ENCODE measurements at places on chromosomes 6 and 20.

DNA sequence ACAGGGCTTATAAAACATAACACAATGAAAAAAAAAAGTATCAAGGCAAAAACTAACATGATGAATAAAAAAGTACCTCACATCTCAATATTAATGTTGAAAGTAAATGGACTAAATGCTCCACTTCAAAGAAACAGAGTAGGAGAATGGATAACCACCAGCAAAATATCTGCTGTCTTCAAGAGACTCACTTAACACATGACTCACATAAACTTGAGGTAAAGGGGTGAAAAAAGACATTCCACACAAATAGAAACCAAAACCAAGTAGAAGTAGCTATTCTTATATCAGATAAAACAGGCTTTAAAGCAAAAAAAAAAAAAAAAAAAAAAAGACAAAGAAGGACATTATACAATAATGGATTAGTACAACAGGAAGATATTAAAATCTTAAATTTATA lies 86.9 kb downstream of the TBC1D32 start:
- DNase-seq, result no peak

GRCh38 chr6:110875548-110876169 lies 1.1 kb downstream of the AMD1 start:
- DNase-seq, result no peak

GRCh38 chr6:74091136-74091793 lies 395.3 kb downstream of the CD109 start:
- DNase-seq, result peak; percentile 41

DNA sequence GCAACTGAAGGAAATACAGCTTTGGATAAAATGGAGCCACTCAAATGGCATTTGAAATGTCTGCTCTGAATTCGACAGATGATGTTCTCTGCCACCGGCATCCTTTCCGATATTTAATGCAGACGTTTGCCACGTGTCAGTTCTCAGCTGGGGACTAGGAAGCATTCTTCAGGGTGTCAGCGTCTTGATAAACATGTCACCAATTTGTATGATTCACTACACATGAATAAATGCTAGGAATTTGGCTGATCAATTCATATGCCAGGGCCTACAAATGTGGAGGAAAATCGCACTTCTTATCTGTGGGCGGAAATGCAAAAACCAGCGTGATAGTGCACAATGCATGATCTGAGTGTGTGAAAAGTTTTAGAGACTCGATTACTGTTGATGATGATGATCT lies 169.5 kb downstream of the SLC24A3 start:
- no peak for DNase-seq

DNA sequence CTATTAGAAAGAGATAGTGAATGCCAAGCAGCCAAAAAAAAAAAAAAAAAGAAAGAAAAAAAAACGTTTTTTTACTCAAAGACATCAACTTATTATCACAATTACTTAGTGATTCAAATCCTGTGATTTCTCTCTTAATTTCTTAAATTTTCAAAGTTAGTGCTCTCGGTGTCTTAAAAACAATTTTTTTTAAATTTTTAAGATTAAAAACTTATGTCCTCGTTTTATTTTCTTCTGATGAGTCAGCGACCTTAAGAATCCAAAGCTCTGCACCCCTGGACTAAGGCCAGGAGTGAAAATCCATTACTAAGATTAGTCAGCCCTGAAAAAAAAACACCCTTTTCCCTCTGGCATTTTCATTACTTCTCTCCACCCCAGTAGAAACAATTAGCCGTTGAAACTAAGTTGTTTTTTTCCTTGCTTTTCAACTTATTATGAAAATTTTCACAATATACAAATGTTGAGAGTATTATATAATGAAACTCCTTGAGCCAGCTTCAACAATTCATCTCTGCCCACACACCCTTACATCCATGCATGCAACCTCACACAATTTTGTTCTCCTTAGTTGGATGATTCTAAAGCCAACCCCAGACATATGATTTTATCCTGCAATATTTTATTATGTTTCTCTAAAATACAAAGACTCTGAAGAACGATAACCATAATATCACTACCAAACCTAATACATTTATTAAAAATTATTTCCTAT lies 85.6 kb upstream of the CARMIL1 start:
- peak; percentile 84 for DNase-seq

DNA sequence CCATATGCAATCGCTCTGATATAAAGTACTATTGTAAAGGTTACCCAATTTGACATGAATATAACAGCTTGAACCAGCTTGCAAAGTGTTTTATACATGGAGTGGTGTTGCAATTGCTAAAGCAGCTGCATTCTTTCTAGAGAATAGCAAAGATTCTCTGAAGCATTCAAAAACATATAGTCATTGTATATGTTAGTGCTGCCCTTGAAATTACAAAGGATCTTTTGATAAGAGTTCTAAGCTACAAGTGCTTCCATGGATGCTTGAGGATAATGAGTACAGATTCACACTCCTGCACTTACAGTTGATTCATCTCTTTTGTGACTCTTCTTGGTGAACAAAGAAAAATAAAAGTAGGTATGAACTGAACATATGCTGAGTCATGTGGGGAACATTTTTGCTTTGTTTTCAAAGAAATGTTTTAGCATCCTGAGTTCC lies 175.7 kb downstream of the ALDH8A1 start:
- DNase-seq, result peak; percentile 26

- no peak for DNase-seq
These were observed 75.4 kb downstream of the TMEM244 start for GRCh38 chr6:129785756-129786135.

- DNase-seq, result no peak
These were observed 423.9 kb downstream of the CDC5L start for GRCh38 chr6:44811456-44811855.

DNA sequence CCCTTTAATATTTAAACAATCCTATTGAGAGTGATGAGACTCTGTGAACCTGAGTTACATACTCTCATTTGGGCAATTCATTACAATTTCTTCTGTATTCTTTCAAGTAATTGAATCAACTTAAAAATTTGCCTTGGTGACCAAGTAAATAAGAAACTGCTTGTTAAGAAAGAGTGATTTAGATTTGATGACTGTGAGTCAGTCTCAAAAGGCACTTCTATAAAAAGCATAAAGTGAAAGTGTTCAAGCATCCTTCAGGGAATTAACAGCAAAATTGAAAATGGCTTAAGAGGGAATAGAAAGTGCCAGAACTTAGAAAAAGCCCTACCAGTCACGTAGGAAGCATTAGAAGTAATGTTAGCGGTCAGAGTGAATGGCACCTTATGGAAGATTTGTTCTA lies 654.7 kb downstream of the EPM2A start:
- no peak for DNase-seq

DNA sequence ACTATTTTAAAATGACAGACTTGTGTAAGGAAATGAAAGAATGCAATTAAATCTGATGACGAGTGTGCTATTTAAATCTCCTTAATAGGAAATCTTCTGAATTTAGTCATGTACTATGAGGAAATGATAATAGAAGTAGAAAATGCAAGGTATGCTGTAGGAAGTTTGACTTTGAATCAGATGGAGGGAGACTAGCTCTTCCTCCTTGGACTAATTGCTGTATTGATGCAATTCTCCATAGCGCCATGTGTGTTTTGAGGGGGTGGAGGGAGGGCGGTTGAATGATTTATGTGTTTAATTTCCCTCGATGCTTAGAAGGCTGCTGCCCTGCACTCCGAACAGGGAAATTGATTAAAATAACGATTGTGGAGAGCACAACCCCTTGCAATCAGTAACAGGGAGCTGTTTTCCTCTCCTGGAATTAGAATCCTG lies 214.4 kb upstream of the PRND start:
- DNase-seq, result peak; percentile 35

DNA sequence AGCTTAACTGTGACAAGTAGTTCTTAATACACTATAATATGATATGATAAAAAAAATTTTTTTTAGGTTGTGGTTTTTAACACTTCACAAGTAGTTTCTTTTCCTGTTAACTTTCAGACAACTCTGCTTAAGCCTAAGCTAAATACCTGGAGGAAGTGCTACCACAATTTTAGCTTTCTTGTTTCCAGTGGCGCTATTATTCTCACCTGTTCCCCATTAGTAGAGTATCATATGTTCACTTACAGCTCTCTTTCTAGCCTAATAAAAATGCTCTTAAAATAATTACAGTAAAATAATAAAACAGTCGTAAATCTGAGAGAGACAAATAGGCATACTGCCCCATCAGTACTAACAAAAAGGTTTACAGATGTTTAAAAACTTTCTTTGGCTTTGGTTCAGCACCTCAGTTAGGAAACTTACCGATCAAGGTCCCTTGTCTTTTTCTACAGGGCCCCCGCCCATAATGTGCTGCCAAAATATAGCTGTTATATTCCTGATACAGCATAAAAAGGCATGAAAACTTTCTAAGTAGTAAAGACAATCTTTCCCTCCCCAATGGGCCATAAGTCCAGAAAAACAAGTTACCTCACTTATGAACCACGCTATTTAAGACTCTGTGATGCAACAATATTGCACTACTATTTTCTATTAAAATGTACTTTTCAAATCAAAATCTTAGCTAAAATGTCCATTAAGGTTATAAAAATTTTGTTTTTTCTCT lies 57.9 kb downstream of the SESN1 start:
- DNase-seq, result no peak

- DNase-seq, result no peak
These were observed 522.4 kb downstream of the HDGFL1 start for GRCh38 chr6:23091795-23092194.

GRCh38 chr6:138246650-138247440 lies 28.6 kb upstream of the PBOV1 start:
- DNase-seq, result no peak

DNA sequence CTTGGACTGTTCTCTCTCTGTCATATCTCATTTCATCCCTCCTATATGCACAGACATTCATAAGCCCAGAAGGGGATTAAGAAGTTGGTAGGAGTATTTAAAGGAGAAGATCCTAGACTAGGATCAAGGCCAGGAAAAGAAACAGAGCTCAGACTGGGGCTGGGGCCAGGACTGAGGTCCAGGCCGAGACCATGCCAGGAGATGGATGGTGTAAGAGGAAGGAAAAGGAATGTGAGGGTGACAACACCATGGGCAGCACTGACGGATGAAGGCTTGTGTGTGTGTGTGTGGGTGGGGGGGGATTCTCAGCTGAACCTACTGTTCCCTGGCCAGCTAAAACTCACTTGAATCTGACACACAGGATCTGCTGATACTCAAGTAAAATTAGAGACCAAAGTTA lies 182.1 kb downstream of the KIF6 start:
- no peak for DNase-seq

- no peak for DNase-seq
These were observed 187.0 kb downstream of the MTFR2 start for GRCh38 chr6:136063096-136063495.

DNA sequence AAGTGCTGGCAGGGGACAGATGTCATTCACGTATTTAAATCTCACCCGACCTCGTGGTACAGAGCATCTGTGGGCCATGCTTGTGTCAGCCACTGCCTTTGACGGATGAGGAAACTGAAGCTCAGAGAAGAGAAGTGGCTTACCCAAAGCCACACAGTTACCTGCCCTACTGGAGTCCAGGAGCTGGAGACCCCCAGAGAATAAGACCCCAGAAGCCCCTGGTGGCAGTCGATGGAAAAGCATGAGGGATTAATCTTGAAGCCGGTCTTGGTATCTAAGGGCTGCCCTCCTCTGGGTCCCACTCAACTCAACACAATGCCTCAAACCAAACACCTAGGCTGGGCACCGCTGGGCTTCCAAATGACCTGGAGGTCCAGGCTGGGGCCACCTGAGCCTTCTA lies 83.1 kb downstream of the GRM4 start:
- no peak for DNase-seq

DNA sequence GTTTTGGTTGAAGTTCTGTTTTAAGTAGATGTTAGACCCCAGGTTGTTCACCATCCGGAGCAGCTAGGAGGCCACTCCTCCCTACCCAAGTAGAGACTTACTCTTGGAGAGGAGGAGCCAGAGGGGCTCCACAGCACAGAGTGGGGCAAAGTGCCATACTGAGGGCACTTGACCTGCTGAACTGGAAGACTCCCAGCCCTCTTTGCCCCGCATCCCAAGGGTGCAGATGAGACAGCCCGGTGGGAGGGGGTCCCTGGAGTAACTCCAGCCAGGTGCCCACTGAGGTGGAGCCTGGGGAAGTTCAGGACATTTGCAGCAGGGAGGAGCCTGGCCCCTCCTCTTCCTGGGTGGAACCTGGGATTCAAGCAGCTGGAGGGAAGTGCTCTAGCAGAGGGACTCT lies 102.1 kb upstream of the GPR6 start:
- DNase-seq, result no peak

GRCh38 chr6:82249381-82250253 lies 2.1 kb upstream of the IBTK start:
- DNase-seq, result no peak

GRCh38 chr20:48631114-48632016 lies 196.4 kb downstream of the PREX1 start:
- no peak for DNase-seq

GRCh38 chr6:122869437-122870024 lies 80.5 kb downstream of the SMPDL3A start:
- DNase-seq, result peak; percentile 6

DNA sequence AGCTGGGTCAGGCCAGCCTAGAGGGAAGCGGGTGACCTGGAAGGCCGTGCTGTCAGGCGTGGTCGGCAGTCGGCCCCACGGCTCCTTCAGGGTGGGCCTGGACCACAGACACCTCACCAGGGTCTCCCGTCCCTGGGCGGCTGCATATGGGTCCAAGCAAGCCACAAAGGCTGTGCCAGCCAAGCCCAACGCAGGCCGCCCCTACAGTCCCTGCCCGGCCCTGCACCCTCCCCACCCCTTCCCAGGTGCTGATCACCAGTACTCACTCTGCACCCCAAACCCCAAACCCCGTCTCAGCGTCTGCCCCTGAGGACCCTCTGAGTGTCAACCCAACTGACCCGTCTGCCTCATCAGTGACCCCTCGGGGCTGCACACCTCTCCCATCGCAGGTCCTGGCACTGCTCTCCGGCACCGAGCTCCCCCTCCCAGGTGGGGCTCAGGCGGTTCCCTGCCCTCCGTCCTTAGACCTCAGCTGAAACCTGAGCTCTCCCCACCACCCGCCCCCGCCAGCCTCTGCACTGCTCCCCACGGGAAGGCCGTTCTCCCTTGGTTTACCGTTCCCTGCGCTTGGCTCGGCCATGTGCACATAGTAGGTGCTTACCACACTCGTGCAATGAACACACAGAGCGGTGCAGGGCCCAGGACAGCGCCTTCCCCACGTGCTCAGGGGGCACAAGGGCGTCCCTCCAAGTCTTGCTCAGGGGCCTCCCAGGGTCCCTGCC lies 1.5 kb upstream of the PPDPF start:
- no peak for DNase-seq

DNA sequence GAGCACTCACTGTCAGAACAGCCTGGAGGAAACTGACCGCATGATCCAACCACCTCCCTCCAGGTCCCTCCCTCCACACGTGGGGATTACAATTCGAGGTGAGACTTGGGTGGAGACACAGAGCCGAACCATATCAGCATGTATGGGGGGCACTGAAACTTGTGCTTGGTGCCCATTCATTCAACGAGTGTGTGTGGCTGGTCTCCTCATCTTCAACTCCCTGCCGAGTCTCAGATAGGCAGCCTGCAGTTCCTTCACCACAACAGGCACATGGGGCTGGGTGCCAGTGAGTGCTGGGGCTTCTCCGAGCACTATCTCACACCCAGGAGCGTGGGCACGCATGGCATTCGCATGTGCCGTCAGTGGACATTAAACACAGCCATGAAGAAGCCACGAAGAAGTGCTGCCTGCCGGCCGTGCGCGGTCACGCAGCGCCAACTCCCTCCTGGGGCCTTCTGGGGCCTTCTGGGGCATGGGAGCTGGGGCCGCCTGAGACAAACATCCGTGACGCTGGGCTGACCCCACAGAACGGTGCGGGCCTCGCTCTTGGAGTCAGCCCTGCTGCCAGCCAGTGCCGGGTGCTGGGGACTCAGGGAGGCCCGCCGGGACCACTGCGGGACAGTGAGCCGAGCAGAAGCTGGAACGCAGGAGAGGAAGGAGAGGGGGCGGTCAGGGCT lies 714 bp upstream of the RTEL1 start:
- no peak for DNase-seq

Measured in amniotic stem cell (primary cell).